ENCODE measurements at places on chromosomes 6 and 20.

DNA sequence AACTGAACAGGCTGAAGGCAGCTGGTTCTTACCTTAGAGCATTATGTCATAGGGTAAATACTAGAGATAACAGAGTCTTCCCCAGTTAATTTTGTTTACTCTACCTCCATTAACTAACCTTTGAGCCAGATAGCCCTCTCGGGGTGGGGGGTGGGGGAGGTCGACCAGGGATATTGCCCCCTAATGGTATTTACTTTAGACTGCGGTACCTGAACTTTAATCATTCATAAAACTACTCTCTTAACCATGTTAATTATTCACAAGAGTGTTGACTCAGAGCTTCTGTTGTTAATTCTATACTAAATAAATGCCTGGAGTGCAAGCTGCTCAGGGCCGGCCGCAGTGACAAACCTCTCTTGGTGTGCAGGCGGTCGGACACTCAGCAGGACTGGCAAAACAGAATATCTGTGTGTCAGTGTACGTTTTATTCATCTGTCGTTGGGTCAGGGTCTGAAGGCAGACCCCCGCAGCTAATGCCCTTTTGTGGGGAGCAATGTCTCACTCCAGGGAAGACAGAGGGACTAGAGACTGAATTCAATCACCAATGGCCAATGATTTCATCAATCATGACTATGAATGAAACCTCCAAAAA lies 152.4 kb upstream of the COL21A1 start:
- no peaks in the 10 kb centered on the region for H3K27me3 ChIP-seq
- H3K36me3 ChIP-seq = no peaks in the 10 kb centered on the region
- H3K4me1 ChIP-seq = no peaks in the 10 kb centered on the region
- no peak for DNase-seq
- H3K4me3 ChIP-seq = no peak overlapping the region

DNA sequence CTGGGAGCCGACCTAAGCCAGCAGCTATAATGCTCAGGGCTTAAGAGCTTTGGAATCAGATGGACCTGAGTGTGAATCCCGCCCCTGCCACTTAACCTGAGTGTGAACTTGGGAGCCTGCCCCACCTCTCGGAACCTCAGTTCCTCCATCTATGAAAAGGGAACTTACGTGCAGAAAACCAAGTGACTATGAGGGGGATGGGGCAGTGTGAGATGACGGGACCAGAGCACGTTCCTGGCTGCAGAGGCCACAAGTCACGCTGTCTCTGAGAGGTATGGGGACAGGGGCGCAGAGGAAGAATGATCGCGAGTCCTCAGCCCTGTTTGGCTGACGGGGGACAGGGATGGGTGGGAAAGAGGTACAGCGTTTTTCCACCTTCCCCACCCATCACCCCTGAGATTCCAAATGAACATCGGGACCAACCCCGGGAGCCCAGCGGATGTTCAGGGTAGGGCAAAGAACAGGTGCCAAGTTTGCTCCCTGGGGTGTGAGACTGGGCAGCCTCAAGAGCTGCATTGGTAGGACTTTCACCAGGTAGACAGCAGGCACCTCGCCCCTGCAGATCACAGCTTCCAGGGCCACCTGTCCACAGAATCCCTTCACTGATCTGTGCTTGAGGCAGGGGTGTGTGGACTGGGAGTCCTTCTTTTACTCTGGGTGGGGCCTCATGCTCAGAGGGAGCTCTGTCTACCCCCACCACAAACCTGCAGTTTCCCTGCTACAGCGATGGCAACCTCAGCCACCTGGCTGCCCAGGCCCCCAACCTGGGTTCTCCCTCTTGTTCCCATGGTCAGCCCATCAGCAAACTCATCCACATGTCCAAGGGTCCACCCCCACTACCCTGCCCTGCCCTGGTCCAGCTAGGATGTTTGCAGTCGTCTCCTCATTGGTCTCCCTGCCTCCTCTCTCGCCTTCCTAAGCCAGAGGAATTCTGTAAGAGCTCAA lies 85.8 kb downstream of the CEBPB start:
- peaks cover 63% of the 10 kb centered on the region for H3K4me1 ChIP-seq
- peak overlapping the region; percentile 19 for H3K4me3 ChIP-seq
- no peaks in the 10 kb centered on the region for H3K27me3 ChIP-seq
- H3K36me3 ChIP-seq = no peaks in the 10 kb centered on the region
- DNase-seq = peak; percentile 76
- H3K27ac ChIP-seq = peak overlapping the region; percentile 89

GRCh38 chr20:21982559-21982958 lies 277.1 kb downstream of the PAX1 start:
- no peak overlapping the region for H3K4me3 ChIP-seq
- H3K27me3 ChIP-seq = no peaks in the 10 kb centered on the region
- no peaks in the 10 kb centered on the region for H3K36me3 ChIP-seq
- H3K27ac ChIP-seq = no peak overlapping the region

GRCh38 chr20:43529051-43529450 lies 21.6 kb downstream of the L3MBTL1 start:
- DNase-seq = no peak
- no peak overlapping the region for H3K27ac ChIP-seq
- no peak overlapping the region for H3K4me3 ChIP-seq
- H3K36me3 ChIP-seq = no peaks in the 10 kb centered on the region
- no peaks in the 10 kb centered on the region for H3K27me3 ChIP-seq

DNA sequence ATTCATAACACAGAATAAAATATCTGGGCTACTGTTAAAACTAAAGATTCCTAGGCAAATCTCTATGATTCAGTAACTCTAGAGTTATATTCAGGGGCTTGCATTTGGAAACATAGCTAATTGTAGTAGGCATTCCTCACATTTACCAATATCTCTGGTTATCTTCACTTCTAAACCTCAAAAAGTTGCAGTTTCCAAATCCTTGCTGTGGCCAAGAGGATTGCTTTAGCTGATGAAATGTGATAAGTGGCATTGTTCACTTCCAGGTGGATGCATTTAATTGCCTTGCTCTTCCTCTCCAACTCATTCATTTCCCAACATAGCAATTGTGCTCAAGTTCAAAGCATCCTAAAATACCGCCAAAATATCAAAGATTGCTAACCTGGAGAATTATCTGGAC lies 246.6 kb downstream of the GRIK2 start:
- DNase-seq = no peak
- no peaks in the 10 kb centered on the region for H3K4me1 ChIP-seq
- H3K4me3 ChIP-seq = no peak overlapping the region
- no peak overlapping the region for H3K27ac ChIP-seq
- no peaks in the 10 kb centered on the region for H3K27me3 ChIP-seq

- no peaks in the 10 kb centered on the region for H3K4me1 ChIP-seq
- DNase-seq = no peak
- H3K4me3 ChIP-seq = no peak overlapping the region
Observed at GRCh38 chr6:24963887-24964570, 28.3 kb upstream of the RIPOR2 start.

DNA sequence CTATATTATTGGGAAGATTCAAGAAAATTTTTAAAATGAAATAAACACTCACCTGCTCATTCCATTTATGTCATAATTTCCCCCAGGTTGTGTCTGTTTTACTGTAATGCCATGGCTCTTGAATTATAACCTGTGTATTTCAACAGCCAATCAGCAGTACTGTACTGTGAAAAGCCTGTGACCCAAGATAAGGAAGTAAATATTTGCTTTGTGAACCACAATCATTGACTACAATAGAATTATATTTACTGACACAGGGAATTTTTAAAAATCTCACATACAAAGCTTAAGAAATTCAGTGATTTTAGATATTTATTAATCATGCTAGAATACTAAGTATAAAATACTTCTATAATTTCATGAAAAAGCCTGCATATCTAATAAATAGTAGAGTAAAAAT lies 6.0 kb downstream of the RGS17 start:
- H3K36me3 ChIP-seq = no peaks in the 10 kb centered on the region
- H3K27ac ChIP-seq = no peak overlapping the region
- H3K27me3 ChIP-seq = no peaks in the 10 kb centered on the region
- DNase-seq = no peak
- peaks cover 4% of the 10 kb centered on the region for H3K4me1 ChIP-seq
- no peak overlapping the region for H3K4me3 ChIP-seq

DNA sequence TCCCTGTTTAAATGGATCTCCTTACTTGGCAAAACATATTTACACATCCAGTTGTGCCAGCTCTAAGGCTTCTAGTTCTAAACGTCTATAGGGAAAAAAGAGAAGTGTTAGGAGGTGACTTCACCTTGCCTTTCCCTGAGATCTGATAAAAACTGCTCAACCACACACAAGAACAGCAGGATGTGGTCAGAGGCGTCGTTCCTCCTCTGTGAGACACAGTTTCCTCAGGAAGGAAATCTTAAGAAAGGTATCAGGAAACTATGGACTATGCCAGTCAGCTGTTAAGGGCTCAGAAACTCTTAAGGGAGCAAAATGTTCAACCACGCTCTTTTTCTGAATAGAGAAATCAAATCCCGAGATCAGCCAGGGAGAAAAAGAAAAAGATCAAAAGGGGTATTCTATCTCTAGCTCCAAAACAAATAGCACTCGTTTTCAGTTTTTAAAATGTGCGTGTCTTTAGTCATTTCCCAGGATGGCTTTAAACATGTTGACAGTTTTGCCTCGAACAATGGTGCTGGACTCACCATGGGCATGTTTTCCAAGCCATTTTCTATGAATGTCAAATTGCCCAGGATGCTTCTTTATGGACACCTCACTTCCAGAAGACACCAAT lies 154.5 kb downstream of the HACE1 start:
- H3K4me3 ChIP-seq = no peak overlapping the region
- DNase-seq = peak; percentile 31
- H3K4me1 ChIP-seq = peaks cover 11% of the 10 kb centered on the region
- H3K27ac ChIP-seq = peak overlapping the region; percentile 42

GRCh38 chr6:155186052-155186658 lies 77.7 kb upstream of the CLDN20 start:
- H3K36me3 ChIP-seq = no peaks in the 10 kb centered on the region
- H3K27me3 ChIP-seq = no peaks in the 10 kb centered on the region
- no peak overlapping the region for H3K27ac ChIP-seq
- H3K4me3 ChIP-seq = no peak overlapping the region
- peaks cover 9% of the 10 kb centered on the region for H3K4me1 ChIP-seq

DNA sequence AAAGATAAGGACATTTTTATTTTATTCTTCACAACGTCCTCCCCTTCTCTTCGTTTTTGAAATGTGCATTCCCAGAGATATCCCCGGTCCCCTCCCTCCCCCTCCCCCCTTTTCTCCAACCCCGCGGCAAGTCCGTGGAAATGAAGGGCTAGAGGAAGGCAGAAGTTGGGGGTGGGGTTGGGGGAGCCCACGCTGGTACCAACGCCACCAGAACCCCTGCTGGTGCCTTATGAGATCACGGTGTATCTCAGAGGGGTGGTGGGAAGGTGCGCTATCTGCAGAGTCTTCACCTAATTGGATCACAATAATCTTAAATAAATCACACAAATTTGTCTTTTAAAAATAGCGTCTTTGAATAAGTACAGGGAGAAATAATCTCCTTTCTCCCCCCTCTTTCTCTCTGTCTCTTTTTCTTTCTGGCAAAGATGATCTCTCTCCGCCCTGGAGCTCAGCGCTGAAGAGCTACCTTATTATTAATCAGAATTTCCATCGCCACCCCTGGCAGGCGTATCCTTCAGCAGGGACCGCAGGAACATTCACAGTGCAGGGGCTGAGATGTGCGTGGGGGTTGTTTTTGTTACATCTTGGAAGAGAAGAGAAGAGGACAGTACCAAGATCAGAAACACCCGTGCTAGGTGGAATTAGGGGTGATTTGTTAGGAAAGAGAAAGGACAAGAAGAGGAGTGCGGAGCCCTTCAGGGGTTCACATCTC lies 915 bp downstream of the CLVS2 start:
- no peak overlapping the region for H3K27ac ChIP-seq
- no peaks in the 10 kb centered on the region for H3K36me3 ChIP-seq
- DNase-seq = no peak
- H3K27me3 ChIP-seq = no peaks in the 10 kb centered on the region
- no peak overlapping the region for H3K4me3 ChIP-seq
- peaks cover 10% of the 10 kb centered on the region for H3K4me1 ChIP-seq

DNA sequence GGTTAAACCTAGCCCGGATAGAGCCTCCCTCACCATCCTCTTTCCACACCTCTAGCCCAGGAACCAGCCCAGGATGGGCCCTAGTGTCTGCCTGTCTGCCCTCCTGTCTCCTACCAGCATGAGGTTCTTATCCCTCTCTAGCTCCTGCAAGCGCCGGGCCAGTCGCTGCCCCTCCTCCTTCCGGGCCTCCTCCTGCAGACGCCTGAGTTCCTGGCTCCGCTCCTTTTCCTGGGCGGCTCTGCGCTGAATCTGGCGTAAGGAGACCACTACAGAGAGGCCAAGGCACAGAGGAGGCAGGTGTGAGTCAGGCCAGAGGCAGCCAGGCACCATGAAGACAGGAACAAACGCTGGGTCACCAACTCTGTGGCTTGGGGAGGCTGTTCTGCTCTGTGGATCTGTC lies 4.3 kb upstream of the PSORS1C2 start:
- H3K27ac ChIP-seq = peak overlapping the region; percentile 30
- no peaks in the 10 kb centered on the region for H3K27me3 ChIP-seq
- DNase-seq = peak; percentile 77
- no peak overlapping the region for H3K4me3 ChIP-seq
- H3K36me3 ChIP-seq = peaks cover 12% of the 10 kb centered on the region
- H3K4me1 ChIP-seq = peaks cover under 1% of the 10 kb centered on the region

GRCh38 chr6:164528539-164528938 lies 780.9 kb downstream of the C6orf118 start:
- H3K27me3 ChIP-seq = no peaks in the 10 kb centered on the region
- no peaks in the 10 kb centered on the region for H3K36me3 ChIP-seq
- DNase-seq = no peak

- H3K27me3 ChIP-seq = no peaks in the 10 kb centered on the region
- H3K4me3 ChIP-seq = no peak overlapping the region
- no peaks in the 10 kb centered on the region for H3K36me3 ChIP-seq
- no peak for DNase-seq
- peak overlapping the region; percentile 51 for H3K27ac ChIP-seq
Observed at GRCh38 chr6:129638686-129639085, 71.3 kb downstream of the ARHGAP18 start.

DNA sequence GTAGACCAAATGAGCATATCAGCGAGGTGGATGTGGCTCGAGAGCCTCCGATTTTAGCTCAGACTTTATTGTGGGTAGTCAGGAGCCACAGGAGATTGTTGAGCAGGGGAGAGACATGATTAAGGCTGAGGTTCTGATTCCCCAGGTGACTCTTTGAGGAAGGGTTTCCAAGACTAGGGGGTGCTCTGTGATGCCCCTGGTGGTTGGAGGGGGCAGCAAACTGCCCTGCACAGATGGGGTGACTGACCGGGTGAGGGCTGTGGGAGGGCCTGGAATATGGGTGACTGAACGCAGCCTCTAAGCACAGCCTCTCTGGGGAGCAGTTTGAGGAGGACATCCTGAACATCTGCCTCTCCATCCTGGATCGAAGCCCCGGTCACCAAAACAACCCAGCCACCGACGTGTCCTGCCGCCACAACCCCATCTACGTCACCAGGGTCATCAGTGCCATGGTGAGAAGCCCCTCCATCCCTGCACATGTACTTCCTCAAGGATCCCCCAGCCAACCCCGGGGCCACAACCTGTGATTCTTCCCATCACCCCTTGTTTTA lies 17.0 kb downstream of the TGM6 start:
- H3K4me3 ChIP-seq = no peak overlapping the region
- H3K27me3 ChIP-seq = no peaks in the 10 kb centered on the region
- no peak for DNase-seq
- H3K27ac ChIP-seq = no peak overlapping the region
- H3K36me3 ChIP-seq = no peaks in the 10 kb centered on the region

- no peaks in the 10 kb centered on the region for H3K27me3 ChIP-seq
- no peak overlapping the region for H3K4me3 ChIP-seq
- no peak for DNase-seq
- no peak overlapping the region for H3K27ac ChIP-seq
- no peaks in the 10 kb centered on the region for H3K36me3 ChIP-seq
Observed at GRCh38 chr20:57939499-57939898, 229.7 kb upstream of the PMEPA1 start.

Data from upper lobe of left lung (tissue), 6 donors.